Lung microvascular endothelial cell (primary cell): ENCODE measurements at places on chromosomes 2 and 18.

DNA sequence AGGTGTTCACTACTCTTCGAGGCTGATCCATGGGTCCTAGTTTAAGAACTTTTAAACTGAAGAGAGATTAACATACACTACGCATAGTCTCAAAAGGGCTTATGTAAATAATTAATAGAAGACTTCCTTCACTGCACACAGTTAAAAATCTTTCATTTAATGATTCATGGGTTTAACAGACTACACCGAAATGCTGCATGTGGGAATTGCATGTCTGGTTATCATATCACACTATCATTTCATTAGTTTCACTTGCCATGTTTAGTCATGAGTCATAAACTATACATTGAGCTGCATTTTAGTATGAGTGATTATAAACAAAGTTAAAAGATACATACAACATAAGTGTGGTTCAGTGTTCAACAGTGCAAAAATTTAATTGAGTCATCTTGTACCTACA is 31.2 kb downstream of the GLS start:
- no peak for DNase-seq

DNA sequence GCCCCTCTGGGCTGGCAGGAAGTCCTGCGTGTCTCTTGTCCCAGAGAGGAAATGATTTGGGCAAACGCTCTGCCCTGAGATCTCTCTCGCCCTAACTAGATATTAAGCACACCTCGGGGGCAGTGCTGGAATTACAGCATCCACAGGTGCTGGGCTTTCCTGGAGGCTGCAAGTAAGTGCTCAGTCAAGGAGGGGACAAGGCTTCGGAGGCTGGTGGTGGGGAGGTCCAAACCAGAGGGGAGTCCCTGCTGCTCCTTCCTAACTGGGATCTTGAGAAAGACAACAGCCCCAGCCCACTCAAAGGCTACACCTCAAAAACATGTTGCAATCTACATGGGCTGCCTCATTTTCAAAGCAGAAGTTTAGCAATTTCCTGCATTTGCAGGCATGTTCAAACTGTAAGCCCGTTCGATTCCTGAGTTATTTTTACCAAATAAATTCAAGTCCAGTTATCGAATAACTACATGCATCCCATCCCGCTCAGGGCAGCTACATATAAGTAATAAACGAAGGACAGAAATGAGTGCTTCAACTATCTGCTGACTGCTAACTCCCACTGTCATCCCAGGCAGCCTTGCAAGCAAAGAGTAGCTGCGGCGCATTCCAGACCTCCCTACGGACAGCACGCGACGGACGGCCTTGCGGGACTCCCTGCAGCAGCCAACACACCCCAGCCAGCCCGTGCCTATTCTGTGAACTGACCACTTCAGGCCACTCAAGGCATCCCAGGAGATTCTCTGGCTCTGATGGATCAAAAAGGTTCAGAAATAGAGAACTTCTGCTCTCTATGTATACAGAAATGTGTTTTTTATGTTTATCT is 27.5 kb downstream of the ZNF516 start:
- no peak for DNase-seq

GRCh38 chr18:22088029-22088428 is 81.4 kb upstream of the GATA6 start:
- no peak for DNase-seq

DNA sequence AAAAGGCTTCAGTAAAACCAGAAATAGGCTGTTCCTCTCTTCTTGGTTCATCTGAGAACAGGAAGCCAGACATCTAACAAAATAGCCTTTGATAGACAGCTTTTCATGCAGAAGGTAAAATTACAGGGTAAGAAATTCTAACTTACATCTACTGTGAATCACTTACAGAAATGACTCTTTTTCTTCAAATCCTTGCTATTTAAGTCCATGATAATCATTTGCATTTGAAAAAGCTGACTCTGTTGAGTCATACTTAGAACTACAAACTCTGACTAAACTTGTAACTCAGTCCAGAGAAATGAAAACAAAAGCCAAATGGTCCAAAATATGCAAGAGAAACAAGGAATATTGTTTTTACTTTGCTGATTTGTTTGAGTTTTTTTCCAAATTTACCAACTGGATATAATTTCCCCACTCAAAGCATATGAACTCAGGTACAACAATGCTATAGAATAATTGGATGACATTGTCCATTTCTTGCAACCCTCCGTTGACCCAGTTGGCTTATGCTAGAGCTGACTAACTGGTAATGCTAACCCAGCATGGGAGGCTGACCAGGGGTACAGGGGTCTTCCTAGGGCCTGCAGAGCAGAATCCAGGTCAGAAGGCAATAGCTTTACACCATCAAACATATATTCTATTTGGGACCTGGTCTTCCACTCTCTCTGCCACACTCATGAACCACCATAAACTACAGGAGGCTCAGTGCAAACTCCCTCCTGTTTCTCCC is 18.8 kb upstream of the MREG start:
- no peak for DNase-seq

DNA sequence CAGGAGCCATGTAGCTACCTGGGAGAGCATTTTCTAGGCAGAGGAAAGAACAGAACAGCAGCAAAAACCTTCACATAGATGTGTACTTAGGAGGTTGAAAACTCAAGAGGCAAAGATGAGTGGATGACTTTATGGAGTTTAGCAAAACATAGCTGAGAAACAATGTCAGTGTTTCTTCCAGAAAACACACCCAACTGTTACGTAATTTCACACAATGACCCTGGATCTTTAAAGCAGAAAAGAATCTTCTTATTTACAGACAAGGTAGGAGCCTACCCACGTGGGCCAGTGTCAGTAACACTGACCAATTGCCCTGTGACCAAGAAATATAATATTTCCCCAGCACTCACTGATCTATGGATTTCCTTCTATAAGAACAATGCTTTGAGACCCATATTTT is 254.6 kb downstream of the CDH20 start:
- no peak for DNase-seq

DNA sequence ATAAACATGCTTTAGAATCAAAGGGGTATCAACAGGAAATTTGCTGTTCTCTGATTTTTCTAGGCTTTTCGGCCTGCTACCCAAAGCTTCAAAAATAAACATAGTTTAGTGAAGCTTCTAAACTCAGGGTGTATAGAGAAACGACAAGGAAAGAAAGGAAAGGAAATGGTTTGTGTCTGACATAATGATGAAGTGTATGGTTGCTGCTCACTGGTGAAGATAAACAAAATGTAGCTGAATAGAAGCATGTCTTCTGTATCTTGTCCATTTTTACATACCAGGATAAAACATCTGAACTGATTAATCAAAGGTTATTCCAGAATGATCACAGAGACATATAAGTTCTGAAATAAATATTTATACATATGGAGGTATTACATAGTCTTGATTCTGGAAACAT is 1324.6 kb upstream of the NRXN1 start:
- no peak for DNase-seq

DNA sequence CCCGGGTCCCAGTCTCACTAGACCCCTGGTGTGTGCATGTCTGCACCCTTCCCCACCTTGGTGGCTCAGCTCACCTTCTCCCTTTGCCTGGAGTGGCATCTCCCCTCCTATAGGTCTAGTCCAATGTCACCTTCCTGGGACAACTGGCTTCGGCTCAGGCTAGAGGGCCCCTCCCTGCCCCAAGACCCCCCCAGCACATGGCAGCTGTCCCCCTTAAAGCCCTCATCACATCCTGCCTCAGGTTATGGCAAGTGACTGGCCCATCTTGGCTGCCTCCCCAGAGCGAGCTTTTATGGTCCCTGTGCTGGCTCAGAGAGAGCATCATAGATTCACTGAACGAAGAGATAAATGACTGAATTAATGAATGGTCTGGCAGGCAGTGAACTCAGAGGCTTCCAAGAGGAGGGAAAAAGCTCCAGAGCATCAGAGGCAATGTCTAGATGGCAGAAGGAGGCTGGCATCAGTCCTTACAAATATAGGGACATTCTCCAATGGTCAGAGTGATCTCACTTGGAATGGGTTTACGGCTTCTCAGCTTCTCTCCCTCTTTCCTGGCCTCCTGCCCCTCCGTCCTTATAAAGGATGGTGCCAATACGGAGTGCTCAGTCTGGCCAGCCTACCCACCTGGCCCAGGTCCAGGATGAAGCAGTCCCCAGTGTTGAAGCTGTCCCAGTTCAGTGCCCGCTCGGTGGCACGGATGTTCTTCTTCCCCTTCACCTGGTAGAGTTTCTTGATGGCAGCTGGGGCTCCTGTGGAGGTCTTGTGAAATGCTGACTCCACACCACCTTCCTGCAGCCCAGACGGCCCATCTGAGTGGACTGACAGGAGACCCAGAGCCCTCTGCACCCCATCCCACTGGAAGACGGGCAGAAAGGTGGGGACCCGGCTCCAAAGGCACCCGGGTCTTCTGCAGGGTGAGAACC is 9.4 kb downstream of the CAPG start:
- no peak for DNase-seq

- no peak for DNase-seq
These were observed 91.6 kb downstream of the ASB1 start for GRCh38 chr2:238518172-238518820.
